Stimulated activated CD4-positive, alpha-beta T cell treated with anti-CD3 and anti-CD28 coated beads, TNF-alpha, amount 100 ng/mL, for 4 hours (primary cell): ENCODE measurements at places on chromosomes 4 and X.

DNA sequence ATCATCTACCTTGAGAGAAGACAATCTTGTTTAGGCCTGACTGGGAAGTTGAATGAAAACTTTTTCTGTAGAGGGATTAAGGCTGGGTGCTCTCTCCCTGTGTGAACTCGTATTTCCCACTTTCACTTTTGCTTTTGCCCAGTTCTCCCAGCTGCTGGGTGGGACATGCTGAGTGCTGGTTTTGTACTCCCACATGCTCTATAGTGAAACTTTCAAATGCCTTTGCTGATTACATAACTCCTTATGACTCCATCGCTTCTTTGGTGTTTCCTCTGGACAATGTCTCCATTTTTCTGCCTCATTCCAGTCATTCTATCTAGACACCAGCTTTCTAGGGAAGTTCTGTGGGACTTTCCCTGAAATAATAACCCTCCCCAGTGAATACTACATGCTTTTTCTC, 100.5 kb downstream of the CLNK start:
- no peak for DNase-seq

GRCh38 chr4:113445286-113445685, 316.3 kb downstream of the CAMK2D start:
- DNase-seq = no peak

DNA sequence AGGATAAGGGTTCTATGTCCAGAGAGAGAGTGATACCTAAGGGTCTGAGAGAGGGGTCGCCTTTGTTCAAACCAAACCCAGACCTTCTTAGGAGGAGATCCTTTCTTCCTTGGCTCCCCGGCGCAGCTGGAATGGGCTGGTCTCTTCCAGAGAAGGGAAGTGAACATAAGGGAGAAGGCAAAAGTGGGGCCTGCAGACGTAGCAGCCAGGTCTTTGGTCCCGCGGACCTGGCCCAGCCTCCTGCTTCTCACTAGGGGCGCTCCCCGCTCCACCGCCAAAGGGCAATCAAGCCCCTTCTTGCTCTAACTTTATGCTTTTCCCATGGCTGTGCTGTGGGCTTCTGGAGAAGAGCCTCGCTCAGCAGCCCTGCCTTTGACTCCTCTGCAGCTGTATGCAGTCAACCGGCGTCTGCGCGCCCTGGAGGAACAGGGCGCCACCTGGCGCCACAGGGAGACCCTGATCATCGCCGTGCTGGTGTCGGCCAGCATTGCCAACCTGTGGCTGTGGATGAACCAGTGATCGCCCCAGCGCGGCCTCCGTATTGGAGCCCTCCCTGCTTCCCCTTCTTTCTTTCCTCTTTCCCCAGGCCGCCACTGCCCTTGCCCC, 6.5 kb downstream of the FATE1 start:
- DNase-seq = no peak

GRCh38 chrX:12383196-12383595, 244.9 kb downstream of the FRMPD4 start:
- DNase-seq = no peak

DNA sequence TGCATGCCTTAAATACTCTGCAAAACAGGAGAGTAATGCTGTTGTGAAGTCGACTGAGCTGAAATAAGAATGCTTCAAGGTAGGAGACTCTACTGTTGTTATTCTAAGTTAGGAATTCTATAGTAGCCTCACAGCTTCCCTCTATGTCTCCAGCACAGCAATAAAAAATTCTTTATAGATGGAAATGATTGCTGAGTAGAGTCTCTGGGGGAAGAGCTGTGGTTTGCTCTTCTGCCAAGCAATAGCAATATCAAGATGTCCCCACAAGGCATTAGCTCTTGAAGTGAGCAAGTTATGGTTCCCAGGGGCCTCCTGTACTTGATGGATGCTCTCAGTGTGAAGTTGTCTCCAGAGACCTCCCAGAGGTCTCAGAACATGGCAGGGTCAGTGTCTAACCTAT, 880.6 kb upstream of the FRG1 start:
- DNase-seq = no peak

DNA sequence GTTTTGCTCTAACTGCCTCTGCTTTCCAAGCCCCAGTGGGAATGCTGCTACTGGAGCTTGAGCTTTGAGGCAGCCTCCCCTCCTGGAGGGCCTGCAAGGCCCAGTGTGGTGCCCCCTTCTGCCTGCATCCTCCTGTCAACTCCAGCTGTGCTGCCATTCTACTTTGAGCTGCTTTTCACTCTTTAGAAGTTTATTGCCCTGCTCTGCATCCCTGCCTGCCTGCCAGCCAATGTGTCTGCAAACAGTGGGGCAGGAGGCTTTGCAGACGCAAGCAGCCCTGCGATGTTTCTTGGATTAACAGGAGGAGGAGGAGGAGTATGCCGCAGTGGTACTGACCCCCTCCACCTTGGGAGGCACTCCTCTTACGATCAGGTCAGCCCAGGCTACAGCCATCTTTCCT, 16.4 kb downstream of the TMEM31 start:
- DNase-seq = no peak

DNA sequence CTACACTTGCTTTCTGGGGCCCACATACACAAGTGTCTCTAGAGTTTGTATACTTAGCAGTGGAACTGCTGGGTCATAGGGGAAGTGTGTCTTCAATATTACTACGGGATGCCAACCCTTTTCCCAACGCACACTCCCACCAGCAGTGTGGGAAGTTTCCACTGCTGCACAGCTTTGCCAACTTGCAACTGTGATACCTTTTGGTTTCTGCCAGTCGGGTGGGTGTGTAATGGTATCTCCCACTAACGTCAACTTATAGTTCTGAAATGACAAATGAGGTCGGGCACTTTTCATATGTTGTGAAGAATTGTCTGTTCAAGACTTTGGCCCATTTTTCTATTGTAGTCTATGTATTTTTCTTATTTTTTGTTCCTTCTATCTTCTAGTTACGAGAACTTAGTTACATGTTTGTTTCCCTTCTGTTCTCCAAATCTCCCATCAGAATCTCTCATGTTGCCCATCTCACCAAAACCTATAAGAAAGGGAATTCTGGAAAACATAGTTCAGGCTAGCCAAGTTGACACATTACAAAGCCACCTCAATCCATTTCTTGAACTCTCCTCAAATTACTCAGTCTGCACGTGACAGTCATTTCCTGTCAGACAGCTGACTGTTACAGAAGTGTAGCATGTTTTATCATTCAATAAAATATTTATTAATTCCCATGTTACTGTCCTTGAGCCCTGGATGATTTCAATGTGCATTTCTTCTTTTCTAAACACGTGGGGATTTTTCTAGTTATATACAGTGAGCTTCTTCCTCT, 30.7 kb downstream of the PNMA6E start:
- DNase-seq = no peak
